D721Med (cell line): ENCODE measurements at places on chromosomes 6 and 20.
A peak's percentile ranks its signal among the peaks of the same experiment; 100 is the strongest.

GRCh38 chr6:170032197-170032596 is 258.7 kb downstream of the DLL1 start:
- no peak for DNase-seq

DNA sequence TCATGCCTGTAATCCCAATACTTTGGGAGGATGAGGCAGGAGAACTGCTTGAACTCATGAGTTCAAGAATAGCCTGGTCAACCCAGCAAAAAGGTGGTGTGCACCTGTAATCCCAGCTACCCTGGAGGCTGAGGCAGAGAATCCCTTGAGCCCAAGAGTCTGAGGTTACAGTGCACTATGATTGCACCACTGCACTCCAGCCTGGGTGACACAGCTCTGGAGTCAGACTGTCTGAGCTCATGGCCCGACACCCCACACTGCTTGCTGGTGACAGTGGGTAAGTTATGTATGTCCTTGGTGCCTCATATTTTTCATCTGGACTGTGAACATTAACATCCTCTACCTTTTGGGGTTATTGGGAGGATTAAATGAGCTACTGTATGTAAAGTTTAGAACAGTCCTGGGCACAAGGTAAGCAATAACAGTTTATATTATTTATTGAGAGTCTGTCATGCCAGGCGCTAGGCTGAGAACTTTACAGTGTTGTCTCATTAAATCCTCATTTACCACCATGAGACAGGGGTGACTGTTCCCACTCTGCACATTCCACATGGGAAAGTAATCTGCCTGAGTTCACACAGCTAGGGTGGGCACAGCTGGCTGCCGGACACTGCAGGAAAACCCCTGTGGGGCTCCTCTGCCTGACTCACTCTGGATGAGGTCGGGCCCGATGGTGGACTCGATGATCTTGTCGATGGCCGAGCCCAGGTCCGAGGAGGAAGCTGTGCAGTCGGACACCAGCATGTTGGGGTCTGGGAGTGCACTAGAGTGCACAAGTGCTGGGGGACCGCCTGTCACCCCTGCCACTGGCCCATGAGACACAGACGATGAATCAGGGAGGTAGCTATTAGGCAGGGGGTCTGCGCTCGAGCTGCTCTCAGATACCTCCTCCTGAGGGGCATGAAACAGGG is 2.9 kb downstream of the ZNF335 start:
- DNase-seq = no peak

GRCh38 chr20:44033873-44034272 is 119.2 kb downstream of the TOX2 start:
- DNase-seq = no peak

- DNase-seq = no peak
Observed at GRCh38 chr6:24920136-24920535, 15.6 kb downstream of the RIPOR2 start.

- no peak for DNase-seq
Observed at GRCh38 chr20:35173576-35174192, 1.8 kb downstream of the PROCR start.

DNA sequence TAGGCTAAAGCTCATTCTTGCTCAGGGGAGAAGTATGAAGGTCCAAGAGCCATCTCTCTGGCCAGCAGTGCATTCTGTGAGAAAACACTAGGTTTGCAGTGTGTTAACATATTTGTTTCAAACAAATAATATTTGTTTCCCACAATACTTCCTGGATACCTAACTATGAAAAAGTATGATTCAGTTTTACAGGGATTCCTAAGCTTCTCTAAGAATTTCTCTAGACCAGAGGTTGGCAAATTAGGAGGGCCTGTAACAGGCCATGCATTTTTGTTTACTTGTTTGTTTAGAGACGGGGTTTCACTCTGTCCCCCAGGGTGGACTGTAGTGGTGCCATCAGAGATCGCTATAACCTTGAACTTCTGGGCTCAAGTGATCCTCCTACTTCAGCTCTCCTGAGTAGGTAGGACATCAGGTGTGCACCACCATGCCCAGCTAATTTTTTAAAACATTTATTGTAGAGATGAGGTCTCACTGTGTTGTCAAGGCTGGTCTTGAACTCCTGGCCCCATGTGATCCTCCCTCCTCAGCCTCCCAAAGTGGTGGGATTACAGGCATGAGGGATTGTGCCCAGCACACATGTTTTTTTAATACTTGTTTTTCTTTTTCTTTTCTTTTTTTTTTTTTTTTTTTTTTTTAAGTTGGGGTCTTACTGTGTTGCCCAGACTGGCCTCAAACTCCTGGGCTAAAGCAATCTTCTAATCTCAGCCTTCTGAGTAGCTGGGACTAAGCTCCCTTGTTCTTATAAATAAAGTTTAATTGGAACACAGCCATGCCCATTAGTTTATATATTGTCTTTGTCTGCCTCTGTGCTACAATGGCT is 71.7 kb downstream of the ADGRG6 start:
- no peak for DNase-seq

DNA sequence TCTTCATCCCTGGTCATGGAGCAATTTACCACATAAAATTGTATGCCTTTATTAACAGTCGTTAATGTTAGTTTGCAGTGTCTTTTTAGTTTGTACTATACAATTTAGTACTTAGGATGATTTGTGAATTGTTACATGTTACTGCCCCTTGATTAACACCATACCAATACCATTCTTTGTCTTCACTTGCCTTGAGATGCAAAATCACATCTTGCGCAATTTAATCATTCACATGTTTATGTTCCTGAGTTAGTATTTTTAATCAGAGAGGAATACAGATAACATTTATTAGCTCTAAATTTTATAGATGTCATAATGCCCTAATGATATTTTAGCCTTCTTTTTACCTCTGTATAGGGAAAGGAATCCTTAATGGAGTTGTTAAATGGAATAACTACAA is 114.1 kb downstream of the SCAF8 start:
- DNase-seq = no peak

- no peak for DNase-seq
Observed at GRCh38 chr6:84756466-84756865, 7.9 kb downstream of the TBX18 start.

- DNase-seq = no peak
Observed at GRCh38 chr20:33298391-33298790, 15.4 kb downstream of the BPIFB1 start.

DNA sequence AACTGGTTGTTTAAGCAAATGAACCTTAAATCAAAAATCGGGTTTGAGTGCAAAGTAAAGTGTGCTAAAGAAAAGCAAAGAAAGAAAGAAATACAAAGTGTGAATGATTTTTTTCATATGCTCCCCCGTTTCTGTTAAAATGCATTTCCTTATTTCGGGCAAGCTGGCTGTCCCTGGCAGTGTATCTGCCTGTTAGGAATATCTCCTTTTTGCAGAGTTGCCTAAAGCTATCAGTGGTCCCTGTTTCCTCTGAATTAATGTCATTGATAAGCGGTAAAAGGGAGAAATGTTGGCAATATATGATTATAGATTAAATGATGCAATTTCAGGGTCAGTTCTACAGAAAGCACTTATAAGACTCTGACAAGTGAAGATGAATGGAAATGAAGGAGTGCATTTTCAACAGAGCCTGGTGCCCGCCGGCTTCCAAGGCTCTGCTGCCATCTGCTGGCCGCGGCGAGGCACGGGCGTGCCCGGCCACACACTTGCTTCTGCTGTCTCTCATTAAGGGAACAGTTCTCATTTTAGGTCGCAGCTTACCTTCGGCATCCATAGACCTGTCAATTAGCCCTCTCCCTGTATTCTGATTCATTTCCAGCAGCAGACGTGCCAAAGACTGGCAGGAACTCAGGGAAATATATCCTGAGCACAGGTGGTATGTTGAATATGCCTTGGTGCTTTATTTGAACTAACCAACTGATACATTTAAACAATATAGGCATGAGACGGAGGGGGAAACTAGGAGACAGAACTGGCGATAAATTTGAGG is 381.9 kb downstream of the C6orf118 start:
- DNase-seq = peak; percentile 21

GRCh38 chr6:39937686-39938333 is 3.5 kb upstream of the MOCS1 start:
- DNase-seq = no peak

DNA sequence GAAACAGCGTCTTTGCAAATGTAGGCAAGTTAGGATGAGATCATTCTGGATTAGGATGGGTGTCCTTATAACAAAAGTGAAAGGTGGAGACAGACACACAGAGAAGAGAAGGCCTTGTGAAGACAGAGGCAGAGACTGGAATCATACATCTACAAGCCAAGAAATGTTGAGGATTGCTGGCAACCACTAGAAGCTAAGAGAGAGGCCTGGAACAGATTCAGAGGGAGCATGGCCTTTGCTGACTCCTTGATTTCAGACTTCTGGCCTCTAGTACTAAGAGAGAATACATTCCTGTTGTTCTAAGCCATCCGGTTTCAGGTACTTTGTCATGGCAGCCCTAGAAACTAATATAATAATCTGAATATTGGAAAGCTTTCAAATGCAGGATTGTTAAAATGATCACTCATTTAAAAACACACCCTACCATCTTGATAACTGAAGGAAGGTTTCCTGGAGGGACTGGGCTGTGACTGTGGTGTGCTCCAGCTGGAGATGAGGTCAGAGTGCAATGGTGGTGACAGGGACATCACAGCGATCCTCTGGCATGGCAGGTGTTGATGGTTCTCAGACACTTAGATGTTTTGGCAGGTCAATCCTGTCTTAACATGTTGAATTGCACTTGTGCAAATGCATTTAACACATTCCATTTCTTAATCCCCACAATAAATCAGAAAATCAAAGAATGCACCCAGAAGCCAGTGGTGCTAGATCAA is 25.1 kb downstream of the CD83 start:
- no peak for DNase-seq

DNA sequence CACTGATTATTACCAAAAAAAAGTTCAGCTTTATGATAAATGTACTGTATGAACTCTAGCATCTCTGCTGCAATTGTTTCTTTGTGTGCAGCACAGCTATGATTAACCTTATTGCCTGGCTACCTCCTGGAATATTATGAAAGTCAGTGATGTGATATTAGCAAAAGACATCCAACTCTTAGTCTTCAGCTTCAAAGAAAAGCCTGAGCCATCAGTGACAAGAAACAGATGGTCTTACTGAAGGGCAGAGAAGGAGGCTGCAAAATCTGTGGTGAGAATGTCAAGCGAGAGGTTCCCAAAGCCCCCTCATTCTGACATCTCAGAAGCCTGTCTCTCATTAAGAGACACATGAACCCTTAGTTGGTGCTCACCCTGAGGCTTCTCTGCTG is 89.4 kb upstream of the TNFAIP3 start:
- DNase-seq = no peak

GRCh38 chr6:142045380-142046278 is 87.1 kb upstream of the GJE1 start:
- DNase-seq = no peak

DNA sequence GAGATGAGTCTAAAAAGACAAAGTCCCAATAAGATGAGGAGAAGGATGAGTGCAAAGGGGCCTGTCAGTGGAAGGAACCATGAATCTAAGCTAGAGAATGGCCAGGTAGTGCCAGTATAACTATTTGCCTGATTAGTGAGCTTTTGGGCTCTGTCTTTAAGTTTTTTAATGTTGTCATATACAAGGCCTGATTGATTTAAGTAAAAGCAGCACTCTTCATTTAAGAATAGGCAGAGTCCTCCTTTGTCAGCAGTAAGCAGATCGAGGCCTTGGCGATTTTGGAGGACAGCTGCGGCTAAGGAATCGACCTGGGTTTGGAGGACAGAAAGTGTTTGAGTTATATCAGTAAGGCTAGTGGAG is 753.4 kb upstream of the ADGRB3 start:
- DNase-seq = no peak

- no peak for DNase-seq
Observed at GRCh38 chr20:46731770-46732169, 22.3 kb downstream of the SLC2A10 start.

- DNase-seq = no peak
Observed at GRCh38 chr6:139230391-139230840, 61.4 kb downstream of the TXLNB start.

GRCh38 chr20:51752343-51752951 is 15.7 kb downstream of the ATP9A start:
- DNase-seq = no peak

DNA sequence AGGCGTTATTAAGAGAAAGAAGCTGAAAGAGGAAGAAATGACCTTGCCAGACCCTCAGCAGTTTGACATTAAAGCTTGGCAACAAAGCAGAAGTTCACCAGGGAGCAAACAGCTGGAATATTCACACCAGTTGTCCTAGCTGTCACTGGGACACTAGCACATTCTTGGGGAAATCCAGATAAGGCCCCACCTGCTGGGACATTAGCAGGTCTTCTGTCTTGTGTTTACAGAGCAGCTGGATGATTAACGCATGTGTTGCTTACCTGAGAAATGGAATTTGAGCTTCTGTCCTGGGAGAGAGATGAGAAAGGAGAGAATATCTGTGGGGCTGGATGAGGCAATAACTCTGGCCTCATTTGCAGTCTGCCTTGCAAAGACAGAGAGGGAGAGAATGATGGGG is 137.6 kb upstream of the RIN2 start:
- DNase-seq = no peak

GRCh38 chr6:21087188-21087587 is 506.4 kb upstream of the SOX4 start:
- no peak for DNase-seq

DNA sequence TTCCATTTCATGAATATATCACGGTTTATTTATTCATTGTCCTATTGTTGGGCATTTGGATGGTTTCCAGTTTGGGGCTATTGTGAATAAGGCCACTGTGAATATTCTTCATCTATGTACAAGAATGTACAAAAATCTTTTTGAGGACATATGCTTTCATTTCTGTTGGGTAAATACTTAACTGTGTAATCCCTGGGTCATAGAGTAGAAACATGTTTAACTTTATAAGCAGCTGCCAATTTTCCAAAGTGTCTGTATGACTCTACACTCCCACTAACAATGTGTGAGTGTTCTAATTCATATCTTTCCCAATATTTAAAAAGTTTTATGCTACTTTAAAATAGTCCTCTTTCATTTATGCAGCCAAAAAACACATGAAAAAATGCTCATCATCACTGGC is 98.6 kb downstream of the UST start:
- DNase-seq = no peak

- no peak for DNase-seq
Observed at GRCh38 chr6:155310596-155310995, 3.7 kb downstream of the TFB1M start.

DNA sequence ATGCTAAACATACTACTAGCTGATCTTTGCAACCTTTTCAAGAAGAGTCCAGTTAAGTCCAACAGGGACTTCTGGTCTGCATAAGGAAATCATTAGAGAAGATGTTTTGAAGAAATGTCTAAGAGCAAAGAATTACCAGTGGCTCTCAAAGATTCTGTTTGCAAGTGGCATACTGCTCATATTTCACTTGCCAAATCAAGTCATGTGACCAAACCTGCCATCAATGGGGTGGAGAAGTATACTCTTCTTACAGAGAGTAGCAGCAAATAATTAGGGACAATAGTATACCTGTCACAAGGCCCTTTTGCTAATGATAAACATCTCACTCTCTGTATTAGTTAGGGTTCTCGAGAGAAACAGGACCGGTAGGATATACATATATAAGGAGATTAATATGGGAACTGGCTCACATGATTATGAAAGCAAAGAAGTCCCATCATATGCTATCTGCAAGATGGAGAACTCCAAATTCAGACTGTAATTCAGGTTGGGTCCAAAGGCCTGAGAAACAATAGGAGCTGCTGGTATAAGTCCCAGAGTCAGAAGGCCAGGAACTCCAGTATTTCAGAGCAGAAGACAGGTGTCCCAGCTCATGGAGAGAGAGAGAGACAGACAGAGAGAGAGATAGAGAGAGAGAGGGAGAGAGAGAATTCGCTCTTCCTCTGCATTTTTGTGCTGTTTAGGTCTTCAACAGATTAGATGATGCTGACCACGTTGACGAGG is 111.5 kb downstream of the LCA5 start:
- no peak for DNase-seq

GRCh38 chr6:139597087-139597763 is 222.8 kb upstream of the CITED2 start:
- DNase-seq = no peak

- DNase-seq = no peak
Observed at GRCh38 chr6:150528648-150529285, 70.9 kb upstream of the PLEKHG1 start.
